Fibroblast of lung (primary cell): ENCODE measurements at places on chromosomes 4 and X. TPM values are rescaled to one million over a fixed set of nuclear protein-coding genes. Genes with fewer than 3 reads are reported as not detected.
A peak's percentile ranks its signal among the peaks of the same experiment; 100 is the strongest.

- no peak for DNase-seq
Observed at GRCh38 chrX:22467571-22467970, 194.9 kb downstream of the CBLL2 start.

DNA sequence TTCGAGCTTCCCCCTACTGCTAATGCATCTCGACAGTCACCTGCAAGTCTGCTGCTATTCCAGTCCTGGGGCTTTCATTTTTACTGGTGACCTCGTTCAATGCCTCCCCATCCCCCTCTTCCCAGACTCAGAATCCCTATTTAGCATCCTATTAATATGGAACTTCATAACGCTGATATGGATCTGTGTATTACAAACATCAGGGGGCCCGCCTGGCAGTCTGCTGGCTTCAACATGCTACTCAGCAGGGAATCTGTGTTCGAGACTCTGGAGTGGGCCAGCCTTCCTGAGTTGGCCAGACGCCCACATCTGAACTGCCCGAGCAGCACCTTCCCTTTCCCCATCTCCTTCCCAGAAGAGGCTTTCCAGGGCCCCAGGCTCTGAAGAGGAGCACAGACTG lies 173.9 kb upstream of the PPARGC1A start:
- DNase-seq, result no peak

ARFIP1 gene
- total RNA-seq, result 40.8 and 42.4 TPM in 2 replicates

- peak; percentile 20 for DNase-seq
Observed at GRCh38 chr4:89929425-89930159, 34.9 kb downstream of the MMRN1 start.

GRCh38 chr4:18734405-18734804 lies 712.9 kb upstream of the LCORL start:
- no peak for DNase-seq

SLC10A4 gene
- under 0.01 TPM in 1 of 2 replicates, not detected in the other for total RNA-seq

GRCh38 chr4:89942811-89943210 lies 48.2 kb downstream of the MMRN1 start:
- DNase-seq, result no peak

- DNase-seq, result peak; percentile 81
Observed at GRCh38 chr4:53015681-53016080, 153.6 kb downstream of the RASL11B start.

DNA sequence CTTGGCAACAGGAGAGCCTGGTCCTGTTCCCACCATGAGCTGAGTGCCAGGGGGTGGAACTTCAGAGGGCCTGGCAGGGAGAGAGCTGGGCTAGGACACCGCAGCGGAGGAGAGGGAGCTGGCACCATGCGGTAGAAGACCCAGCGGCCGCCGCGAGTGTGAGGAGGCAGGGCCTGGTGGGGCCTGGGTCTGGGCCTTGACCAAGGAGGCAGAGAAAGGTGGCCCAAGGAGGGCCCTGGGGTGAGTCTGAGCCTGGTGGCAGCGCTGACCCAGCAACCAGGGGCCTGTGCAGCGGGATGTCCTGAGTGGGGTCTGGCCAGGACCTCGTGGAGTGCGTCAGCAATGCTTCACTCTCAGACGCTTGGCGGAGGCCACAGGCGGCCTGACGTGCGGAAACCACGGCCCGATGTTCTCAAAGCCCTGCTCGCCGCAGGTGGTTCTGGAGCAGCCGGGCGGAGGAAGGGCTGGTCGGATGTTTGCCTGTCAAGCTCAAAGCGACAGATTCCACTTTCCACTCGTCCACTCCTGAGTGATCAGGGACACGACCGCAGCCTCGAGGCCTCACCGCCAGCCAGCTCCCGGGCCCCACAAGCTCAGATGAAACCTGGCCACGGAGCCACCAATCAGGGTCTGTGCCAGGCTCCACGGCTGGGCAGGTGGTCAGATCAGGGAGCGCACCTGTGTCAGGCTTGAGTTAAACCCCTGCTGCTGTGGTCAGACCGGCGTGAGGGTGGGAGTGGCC lies 20.8 kb downstream of the ATP5ME start:
- no peak for DNase-seq

DNA sequence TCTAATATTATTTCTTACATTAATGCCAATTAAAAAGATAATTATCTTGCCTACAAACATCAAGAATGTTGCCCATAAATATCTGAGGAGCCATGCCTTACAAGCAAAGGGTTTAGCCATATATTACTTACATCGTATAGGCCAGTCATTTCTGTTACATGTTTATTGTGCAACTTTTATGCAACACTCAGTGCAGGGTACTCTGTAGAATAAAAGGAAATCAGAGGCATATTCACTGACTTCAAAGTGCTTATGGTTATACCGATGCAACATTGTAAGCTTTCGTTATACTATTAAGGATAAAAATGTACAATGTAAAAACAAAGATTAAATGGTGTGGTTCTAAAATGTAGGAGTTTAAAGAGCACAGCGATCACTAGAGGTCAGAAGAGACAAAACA lies 315.9 kb downstream of the PCDH10 start:
- DNase-seq, result peak; percentile 23

GRCh38 chr4:68597482-68597881 lies 21.4 kb upstream of the UGT2B17 start:
- no peak for DNase-seq

- no peak for DNase-seq
Observed at GRCh38 chr4:655464-656151, 18.5 kb downstream of the ATP5ME start.

DNA sequence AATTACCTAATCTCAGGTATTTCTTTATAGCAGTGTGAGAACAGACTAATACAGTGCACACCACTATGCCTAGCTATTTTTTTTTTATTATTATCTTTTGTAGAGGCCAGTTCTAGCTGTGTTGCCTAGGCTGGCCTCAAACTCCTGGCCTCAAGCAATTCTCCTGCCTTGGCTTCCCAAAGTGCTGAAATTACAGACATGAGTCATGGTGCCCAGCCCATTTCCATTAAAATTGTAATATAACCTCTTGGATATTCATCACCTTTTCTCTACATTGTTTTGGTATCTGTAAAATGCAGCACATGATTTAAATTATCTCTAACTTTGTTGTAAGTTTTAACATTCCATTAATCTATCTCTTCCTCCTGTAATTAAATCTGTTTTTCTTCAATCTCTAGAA lies 2052.9 kb downstream of the ARAP2 start:
- no peak for DNase-seq

DNA sequence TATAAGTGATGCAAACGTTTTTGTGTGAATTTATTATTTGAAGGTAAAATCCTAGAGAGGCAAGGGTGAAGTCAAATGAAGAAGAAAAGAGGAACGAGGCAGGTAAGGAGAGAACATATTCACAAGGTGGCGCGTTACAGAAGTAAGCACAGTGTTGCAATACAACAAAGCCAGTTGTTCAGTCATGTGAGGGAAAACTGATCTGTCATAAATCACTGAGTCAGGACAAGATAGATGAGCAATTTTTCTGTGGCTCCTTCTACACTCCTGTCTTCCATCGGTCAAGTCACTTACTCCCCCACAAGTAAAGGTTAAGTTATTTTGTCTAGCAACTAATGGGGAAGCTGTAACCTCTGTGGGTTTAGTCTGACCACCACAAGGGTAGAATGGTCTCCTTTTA lies 203.0 kb upstream of the GK2 start:
- DNase-seq, result no peak

- no peak for DNase-seq
Observed at GRCh38 chr4:138307319-138307718, 65.2 kb upstream of the SLC7A11 start.

GRCh38 chrX:99271641-99272040 lies 1138.4 kb downstream of the PCDH19 start:
- no peak for DNase-seq

CHM gene
- total RNA-seq, result 18.7 and 33.4 TPM in 2 replicates

XAGE1A gene
- not detected in 2 replicates for total RNA-seq

PLAC1 gene
- total RNA-seq, result 0.17 and 0.26 TPM in 2 replicates

GRCh38 chr4:175422331-175422730 lies 389.7 kb downstream of the GPM6A start:
- peak; percentile 23 for DNase-seq

DNA sequence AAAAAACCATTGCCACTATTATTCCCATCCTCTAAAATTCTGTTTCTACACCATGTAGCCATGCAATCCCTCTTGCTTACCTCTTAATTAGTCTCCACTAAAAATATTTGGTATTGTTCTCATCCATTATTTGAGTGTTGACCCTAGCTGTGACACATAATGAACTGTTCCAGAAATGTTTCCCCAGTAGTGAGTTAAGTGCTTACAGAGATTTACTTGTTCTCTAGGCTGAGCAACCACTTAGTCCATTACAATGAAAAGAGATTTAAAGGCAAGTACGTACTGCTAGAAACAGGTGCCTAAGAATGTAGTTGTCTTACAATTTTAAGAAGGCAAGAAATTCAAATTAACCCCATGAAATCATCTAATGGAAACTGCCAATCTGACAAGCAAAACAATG lies 112.7 kb upstream of the PTPN13 start:
- no peak for DNase-seq

DNA sequence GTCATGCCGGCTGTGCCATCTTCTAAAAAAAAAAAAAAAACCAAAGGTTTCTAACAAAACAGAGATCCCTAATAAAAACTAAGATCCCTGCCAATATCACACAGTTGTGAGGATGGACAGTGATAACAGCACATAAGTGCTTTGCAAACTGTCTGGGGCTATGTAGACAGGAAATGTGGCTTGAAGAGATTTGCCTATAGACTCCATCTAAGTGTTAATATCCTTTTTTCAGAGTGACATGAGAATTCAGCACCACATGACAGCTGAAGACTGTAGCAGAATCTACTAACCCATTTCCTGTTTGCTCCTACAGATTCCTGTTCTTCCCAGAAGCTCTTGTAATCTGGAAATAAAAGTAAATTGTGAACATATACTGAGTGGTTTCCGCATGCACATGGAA lies 215.4 kb downstream of the KDR start:
- DNase-seq, result no peak

DNA sequence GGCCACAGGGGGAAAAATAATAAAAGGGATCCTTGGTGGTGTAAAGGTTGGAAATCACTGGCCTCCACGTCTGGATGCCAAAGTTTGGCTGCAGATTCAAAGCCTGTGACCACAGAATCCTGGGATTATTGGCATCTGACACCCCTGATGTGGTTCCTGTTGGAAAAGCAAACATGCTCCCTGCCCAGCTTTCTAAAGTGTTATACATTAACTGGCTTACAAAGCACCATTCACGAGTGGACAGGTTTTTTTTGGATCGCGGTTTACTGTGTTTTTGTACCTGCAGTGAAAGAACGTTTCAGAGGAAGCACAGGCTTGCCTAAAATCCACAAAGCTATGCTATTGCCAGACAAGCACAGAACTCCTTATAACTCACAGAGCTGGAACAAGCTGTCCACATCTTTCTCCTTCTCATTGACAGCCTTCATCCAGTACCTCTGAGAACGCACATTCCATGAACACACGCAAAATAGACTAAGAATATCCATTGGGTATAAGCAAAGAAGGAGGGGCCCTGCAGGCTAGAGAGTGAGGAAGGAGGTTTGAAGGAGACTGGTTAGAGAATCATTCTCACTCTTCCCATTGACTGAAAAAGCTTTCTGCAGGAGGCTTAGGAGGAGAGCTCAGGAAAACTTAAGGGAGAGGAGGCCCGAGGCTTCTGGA lies 14.5 kb upstream of the CAPN6 start:
- no peak for DNase-seq

GRCh38 chrX:117936118-117936517 lies 180.5 kb downstream of the KLHL13 start:
- no peak for DNase-seq

GRCh38 chr4:124777007-124777406 lies 64.5 kb upstream of the ANKRD50 start:
- DNase-seq, result no peak

GRCh38 chrX:17521871-17522693 lies 147.1 kb downstream of the NHS start:
- DNase-seq, result peak; percentile 68

- no peak for DNase-seq
Observed at GRCh38 chr4:181119186-181119585, 1124.0 kb upstream of the TENM3 start.
